DMS53 (cell line): ENCODE measurements at places on chromosomes 13 and 19.

GRCh38 chr19:16829010-16829821 is at the start of gene SIN3B:
SIN3B (plus strand) TSS chr19:16829398; CDS start chr19:16829421, 23 bp downstream.
- peak; percentile 86 for DNase-seq

GRCh38 chr19:41872775-41873647 is 4.1 kb upstream of the CD79A start:
- peak; percentile 97 for DNase-seq

DNA sequence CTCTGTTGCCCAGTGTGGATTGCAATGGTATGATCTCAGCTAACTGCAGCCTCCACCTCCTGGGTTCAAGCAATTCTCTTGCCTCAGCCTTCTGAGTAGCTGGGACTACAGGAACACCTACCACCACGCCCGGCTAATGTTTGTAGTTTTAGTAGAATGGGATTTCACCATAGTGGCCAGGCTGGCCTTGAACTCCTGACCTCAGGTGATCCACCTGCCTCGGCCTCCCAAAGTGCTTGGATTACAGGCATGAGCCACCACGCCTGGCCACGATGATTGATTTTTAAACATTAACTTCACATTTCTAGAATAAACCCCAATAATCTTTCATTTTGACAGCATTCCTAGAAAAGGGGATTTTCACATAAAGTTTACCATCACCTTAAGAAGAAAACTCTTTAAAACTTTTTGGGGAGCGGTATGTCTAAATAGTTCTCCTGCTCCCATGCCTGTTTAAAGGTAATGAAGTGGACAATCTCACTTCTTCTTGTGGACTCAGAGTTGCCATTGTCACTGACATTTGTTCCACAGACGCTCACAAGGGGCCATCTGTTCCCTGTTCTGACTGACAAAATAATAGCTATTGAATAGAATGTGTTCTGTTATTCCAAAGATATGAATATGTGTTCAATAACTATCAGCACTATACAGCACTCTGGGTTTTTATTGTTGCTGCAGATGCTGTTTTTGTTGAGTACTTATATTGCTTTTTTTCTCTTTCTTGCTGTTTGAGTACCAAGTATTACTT is 66.1 kb upstream of the C1QTNF9B start:
- no peak for DNase-seq

- DNase-seq: no peak
These were observed 182.8 kb upstream of the TSHZ3 start for GRCh38 chr19:31532034-31532433.

GRCh38 chr13:24888291-24888931 is 124.4 kb downstream of the RNF17 start:
- DNase-seq: no peak

GRCh38 chr19:34222386-34222785 is 32.0 kb upstream of the GARRE1 start:
- DNase-seq: no peak

DNA sequence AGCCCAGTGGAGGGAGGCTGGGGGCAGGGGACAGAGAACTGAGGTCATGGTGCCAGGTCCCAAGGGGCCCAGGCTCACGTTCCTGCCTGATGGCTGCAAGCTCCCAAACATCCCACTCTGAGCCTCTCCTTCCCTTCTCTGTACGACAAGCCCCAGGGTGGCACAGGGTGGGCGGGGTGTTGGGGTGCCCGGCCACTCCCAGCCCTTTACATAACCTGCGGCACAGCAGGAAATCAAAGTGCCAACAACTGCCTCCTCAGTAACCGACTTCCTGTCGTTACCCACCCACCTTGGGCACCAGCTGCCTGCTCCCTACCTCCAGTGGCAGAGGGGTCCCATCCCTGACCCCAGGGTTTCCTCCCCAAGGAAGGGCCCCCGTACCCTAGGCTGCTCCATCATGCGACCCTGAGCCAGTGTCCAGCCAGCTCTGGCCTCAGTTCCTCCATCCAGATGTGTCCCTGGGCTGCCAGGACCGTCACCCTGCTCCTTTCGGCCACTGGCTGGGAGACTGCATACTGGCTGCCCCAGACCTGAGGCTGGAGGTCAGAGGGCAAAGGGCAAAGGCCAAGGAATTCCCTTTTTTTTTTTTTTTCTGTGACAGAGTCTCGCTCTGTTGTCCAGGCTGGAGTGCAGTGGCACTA is 27.7 kb upstream of the NFIC start:
- no peak for DNase-seq

DNA sequence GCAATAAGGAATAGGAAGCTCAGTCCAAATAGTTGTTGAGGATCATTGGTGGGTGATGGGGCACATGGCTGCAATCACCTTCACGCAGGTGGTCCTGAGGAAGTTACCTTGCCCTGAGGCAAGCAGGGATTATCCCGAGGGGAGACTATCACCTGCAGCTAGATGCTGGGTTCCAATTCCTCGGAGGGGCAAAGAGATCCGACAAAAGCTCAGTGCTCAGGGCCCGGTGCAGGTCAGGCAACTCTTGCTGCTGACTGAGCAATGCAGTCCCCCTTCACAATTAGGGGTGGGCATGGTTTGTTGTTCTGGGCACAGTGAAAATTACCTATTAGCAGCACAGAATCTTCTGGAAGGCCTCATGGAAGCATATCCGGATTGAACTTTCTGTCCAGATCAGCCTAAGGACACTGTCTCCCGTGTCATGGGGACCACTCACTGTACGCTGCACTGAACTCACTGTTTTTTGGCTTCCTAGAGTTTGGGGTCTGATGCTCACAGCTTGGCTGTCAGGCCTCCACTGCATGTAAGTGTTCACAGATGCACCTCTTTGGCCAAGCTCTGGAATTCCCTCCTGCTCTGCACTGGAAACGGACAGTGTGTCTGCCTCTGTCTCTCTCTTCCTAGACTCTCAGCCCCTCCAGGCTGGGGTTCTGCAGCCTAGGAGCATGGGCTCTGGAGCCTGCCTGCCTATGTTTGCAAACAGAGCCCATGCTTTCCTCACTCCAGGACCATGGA is 372.7 kb downstream of the ZNF536 start:
- DNase-seq: no peak

GRCh38 chr19:18541258-18541991 is 1.9 kb downstream of the FKBP8 start:
- DNase-seq: no peak

DNA sequence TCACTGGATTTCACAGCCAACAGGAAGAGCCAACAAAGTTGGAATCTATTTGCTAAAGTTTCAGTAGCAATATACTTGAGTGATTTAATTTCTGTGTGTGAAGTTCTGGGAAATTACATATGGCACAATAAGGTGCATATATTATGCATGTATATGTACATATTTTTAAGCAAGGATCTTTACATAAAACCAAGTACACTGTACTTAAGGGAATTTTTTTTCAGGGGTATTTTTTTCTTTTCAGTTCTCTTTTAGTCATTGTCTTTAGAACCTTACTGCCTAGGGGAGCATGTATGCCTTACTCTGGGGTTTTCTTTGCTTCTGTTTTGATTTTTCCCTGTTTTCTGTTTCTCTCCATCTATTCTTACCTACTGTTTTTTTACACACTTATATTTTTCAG is 7.4 kb downstream of the RAP2A start:
- DNase-seq: no peak

GRCh38 chr13:81171065-81171647 is 830.2 kb upstream of the SPRY2 start:
- DNase-seq: peak; percentile 25

- DNase-seq: peak; percentile 49
These were observed 29.4 kb upstream of the NDFIP2 start for GRCh38 chr13:79451500-79451962.

GRCh38 chr13:44790289-44790688 is 199.0 kb downstream of the NUFIP1 start:
- no peak for DNase-seq

GRCh38 chr13:66071608-66072007 is 1158.5 kb downstream of the PCDH9 start:
- no peak for DNase-seq

GRCh38 chr13:30043631-30043925 is 193.2 kb upstream of the UBL3 start:
- no peak for DNase-seq

GRCh38 chr19:48999481-49000325 is 6.0 kb downstream of the RUVBL2 start:
- DNase-seq: peak; percentile 77

- DNase-seq: no peak
These were observed 46.1 kb upstream of the NFIC start for GRCh38 chr19:3320354-3320670.

DNA sequence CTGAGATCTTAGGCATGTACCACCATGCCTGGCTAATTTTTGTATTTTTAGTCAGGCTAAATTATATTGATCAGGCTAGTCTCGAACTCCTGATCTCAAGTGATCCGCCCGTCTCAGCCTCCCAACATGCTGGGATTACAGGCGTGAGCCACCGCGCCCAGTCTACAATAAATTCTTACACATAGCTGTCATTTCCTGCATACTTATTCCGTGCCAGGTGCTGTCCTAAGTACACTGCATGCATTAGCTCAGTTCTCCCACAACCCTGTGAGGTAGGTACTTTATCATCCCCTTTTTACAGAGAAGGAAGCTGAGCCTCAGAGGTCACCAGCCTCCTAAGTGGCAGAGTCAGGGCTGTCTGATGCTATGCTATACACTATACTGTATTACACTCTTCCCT is 7.2 kb upstream of the RHPN2 start:
- DNase-seq: peak; percentile 22

GRCh38 chr13:87769445-87769844 is 98.3 kb downstream of the SLITRK5 start:
- DNase-seq: no peak

DNA sequence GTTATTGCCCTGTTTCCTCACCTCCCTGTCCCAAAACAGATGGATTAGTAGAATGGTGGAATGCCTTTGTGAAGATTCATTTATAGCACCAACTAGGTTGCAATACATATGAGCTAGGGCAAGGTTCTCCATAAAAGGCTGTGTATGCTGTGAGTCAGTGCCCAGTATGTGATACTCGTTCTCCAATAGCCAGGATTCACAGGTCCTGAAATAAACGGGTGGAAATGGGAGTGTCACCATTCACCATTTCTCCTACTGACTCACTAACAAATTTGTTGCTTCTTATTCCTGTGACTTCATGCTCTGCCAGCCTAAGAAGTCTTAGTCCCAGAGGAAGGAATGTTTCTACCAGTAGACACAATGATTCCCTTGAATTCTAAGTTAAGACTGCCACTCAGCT is 1745.4 kb downstream of the SLITRK1 start:
- no peak for DNase-seq

DNA sequence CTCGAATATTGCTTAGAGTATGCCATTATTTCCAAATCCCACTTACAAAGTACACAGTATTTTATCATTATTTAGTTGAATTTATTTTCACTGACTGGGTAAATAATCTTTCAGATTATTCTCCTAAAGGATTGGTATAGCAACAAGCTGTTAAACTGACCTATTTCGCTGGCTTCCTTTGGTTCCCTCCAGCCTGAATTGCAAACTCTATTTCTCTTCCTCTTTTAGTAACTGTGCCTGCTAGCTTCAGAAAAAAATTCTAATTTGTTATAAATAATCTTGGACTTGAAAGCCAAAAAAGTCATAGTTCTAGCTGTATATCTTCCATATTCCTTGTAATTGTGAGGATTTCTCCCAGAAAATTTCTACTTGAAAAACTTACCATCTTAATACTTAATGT is 15.0 kb upstream of the CCNA1 start:
- DNase-seq: no peak

GRCh38 chr13:110138700-110139036 is 168.3 kb downstream of the COL4A1 start:
- DNase-seq: no peak

- no peak for DNase-seq
These were observed 237.6 kb downstream of the ZNF536 start for GRCh38 chr19:30609656-30610270.

- no peak for DNase-seq
These were observed 3.1 kb upstream of the C13orf46 start for GRCh38 chr13:113976711-113977684.

- DNase-seq: no peak
These were observed 14.8 kb downstream of the BRD4 start for GRCh38 chr19:15317392-15318071.

- no peak for DNase-seq
These were observed 7.9 kb downstream of the UNC13A start for GRCh38 chr19:17680230-17680722.

- no peak for DNase-seq
These were observed 661.0 kb downstream of the SLITRK1 start for GRCh38 chr13:83221256-83221655.

DNA sequence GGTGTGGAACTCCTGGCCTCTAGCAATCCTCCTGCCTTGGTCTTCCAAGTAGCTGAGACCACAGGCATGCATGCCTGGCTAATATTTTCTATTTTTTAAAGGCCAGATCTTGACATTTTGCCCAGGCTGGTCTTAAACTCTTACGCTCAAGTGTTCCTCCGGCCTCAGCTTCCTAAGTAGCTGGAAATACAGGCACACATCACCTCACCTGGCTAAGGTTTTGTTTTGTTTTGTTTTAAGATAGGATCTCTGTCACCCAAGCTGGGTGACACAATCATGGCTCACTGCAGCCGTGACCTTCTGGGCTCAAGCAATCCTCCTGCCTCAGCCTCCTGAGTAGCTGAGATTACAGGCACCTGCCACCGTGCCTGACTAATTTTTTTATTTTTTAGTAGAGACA is 5.5 kb upstream of the RLN3 start:
- no peak for DNase-seq

- DNase-seq: no peak
These were observed 1025.3 kb downstream of the EFNB2 start for GRCh38 chr13:105509981-105510762.

DNA sequence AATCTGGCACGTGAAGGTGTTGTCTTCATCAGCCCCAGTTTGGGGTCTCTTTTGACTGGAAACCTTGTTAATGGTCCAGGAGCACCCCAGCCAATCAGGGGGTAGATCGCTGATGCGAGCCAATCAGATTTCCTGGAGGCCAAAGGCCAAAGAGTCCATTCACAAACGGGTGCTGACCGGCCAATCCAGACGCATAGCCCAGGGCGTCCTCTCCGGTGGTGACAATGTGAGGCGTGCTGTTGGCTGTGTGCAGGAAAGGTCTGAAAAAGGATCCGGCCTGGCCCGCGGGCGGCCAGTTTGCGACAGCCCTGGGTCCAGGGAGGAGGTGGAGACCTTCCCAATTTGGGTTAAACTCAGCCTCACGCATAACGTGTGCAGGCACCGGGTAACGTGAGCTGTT is 3.1 kb downstream of the MAST3 start:
- no peak for DNase-seq

DNA sequence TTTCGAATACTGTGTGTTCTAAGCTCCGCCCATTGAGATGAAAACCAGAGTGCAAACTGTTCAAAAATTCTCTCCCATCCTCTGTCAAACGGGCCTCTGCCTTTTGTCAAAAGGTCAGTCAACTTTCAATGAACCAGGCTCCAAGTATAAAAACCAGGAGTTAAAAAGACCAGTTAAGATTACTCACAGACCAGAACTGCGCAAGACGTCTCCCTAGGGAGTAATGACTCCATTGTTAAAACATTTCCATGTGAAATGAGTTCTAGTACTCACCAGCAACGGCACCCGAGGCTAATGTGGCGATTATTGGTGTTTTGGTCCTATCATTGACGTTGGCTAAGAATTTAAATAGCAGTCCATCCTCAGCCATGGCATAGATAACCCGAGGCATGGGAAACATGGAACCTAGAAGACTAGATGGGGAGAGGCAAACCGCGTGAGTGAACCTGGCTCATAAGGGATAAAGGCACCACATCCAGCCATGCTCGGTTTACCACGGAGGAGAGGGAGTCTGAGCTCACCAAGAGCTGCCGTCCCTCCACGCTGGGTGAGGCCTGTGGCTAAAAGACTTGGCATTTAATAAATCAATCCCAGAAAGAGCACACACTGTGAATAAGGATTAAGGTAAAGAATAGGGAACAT is 73.3 kb downstream of the SLC7A1 start:
- DNase-seq: no peak

- DNase-seq: no peak
These were observed 40.8 kb downstream of the SIPA1L3 start for GRCh38 chr19:37947778-37948177.

GRCh38 chr19:8233370-8233769 is 24.2 kb downstream of the CERS4 start:
- DNase-seq: no peak
